Right lobe of liver (tissue), 6 donors: ENCODE measurements at places on chromosomes 2 and 18. TPM values are rescaled to one million over a fixed set of nuclear protein-coding genes. Genes with fewer than 3 reads are reported as not detected.

GPR45 gene
- total RNA-seq, result not detected

FBXO36 gene
- total RNA-seq, result 0.49 TPM

IL1A gene
- not detected for total RNA-seq

SNX17 gene
- 50.1 TPM for total RNA-seq

CTAGE1 gene
- not detected for total RNA-seq

SAG gene
- total RNA-seq, result not detected

COL5A2 gene
- total RNA-seq, result 6.2 TPM

C2orf74 gene
- total RNA-seq, result 10.6 TPM

SEPTIN2 gene
- total RNA-seq, result 83.4 TPM

WDR12 gene
- total RNA-seq, result 19.1 TPM
